Activated CD8-positive, alpha-beta T cell treated with anti-CD3 and anti-CD28 coated beads, Interleukin-2, amount 10 ng/mL, durations not matched to agents 7 days and 5 days (primary cell): ENCODE measurements at places on chromosomes 1 and 21. TPM values are rescaled to one million over a fixed set of nuclear protein-coding genes. Genes with fewer than 3 reads are reported as not detected.
A peak's percentile ranks its signal among the peaks of the same experiment; 100 is the strongest.

- no peak for DNase-seq
Observed at GRCh38 chr1:213103377-213104306, 52.6 kb downstream of the RPS6KC1 start.

Gene MAGOH
- 85.2 TPM for total RNA-seq

- DNase-seq: peak; percentile 30
Observed at GRCh38 chr1:11059155-11059967, 457 bp downstream of the SRM start.

GRCh38 chr21:31554511-31555022 lies 104.9 kb upstream of the SOD1 start:
- DNase-seq: peak; percentile 44

GRCh38 chr1:89904219-89904980 lies 83.6 kb downstream of the LRRC8D start:
- no peak for DNase-seq

- DNase-seq: peak; percentile 86
Observed at GRCh38 chr1:229227298-229227919, 43.5 kb upstream of the RAB4A start.

- no peak for DNase-seq
Observed at GRCh38 chr21:41055266-41055665, 112.7 kb upstream of the BACE2 start.

Gene HPCAL4
- 0.47 TPM for total RNA-seq

DNA sequence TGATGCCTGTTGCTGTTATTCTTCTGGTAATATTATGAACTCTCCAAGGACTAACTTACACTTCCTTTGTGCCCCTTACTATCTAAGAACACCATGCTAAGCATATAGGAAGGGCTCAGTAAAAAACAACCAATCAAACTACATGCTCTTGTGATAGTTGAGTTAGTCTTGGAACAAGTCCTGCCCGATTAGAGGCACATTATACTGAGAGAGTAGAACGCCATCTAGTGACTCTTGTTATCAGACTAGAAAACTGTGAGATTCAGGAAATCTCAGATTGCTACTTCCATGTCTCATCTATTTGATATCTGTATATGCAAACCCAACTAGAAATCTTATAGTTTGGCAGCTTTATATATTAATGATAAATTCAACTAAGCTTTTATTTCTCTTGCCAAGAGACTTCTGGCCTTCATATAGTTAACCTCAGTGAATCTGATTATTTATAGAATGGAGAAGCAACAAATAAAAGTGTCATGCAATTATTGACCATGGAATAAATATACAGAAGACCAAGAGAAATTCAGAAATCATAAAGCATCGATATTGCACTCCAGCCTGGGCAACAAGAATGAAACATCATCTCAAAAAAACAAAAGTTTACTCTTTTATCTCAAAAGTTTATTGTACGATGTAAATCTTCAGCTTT lies 7.8 kb upstream of the SRRM1 start:
- DNase-seq: no peak

Gene BRDT
- not detected for total RNA-seq

Gene ADAM30
- total RNA-seq: not detected

DNA sequence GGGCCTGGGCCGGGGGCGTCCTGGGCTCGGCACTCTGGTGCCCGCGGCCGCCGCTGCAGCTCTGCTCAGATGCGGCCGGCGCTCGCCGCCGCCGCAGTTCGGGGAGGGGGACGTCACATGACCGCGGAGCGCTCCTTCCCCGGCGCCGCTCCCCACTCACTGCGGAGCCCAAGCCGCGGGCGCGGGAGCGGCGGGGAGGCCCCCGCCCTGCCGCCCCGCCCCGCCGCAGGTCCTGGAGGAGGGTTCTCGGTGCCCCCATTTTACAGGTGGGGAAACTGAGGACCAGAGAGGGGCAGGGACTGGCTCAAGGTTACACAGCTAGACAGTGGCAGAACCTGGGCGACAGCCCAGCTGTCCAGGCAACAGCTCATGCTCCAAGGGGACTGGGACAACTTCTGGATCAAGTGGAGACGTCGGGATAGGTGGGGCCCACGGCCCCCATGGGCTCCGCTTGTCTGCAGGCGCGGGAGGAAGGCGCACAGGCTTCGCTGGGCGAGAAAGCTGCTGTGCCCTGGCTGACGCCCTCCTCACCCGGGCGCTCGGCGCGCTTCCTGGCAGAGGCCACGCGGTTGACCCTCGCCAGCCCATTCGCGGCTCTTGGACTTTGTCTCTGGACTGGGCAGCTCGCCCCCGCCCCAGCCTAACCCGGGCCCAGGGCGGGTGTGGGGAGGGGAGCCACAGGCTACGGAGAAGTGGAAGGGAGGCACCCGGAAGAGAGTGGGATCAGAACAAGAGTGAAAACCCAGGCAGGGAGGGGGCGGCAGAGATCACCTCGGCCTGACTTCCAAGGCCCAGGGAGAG lies at the start of gene RAP1GAP:
Gene RAP1GAP (minus strand): TSS at position 100 of the 801 bp plus-strand sequence. CDS start 49,325 bp downstream, outside the sequence.
- DNase-seq: peak; percentile 33

Gene CHI3L2
- total RNA-seq: 27.0 TPM

DNA sequence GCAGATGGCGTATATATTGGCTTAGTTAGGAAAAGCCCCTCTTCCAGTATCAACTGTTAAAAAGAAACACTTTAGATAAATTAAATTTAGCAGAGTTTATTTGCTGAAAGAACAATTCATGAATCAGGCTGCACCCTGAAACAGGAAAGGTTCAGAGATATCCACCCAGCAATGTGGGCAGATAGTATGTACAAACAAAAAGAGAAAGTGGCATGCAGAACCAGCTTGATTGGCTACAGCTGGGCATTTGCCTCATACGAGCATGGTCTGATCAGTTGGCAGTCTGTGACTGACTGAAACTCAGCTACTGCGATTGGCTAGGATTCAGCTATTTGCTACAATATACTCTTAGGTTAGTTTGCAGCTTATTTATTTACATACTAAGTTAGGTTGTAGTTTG lies 98.2 kb downstream of the ZC3H11B start:
- no peak for DNase-seq

Gene KIF17
- total RNA-seq: not detected

DNA sequence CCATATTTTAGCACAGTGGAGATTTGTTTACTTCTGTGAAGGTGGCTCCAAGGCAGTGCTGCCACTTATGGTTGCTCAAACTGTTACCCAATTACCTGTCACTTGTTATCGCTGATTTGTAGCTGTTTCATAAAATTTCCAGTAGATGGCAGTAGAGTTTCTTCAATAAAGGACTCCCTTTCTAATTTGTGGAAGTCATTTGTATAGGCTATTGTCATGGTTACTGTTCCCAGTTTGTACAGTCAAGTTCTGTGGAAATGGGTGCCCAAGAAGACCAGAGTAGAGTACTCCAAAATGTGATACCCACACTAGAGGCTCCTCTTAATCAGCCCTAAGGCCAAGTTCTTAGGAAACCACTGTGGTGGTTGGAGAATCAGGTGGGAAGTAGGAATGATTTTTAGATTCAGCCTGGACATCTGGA lies 186.1 kb downstream of the CLEC20A start:
- DNase-seq: no peak

- DNase-seq: no peak
Observed at GRCh38 chr1:109913360-109913879, 2.8 kb downstream of the CSF1 start.

GRCh38 chr21:33543505-33544129 lies 779 bp downstream of the SON start:
- peak; percentile 72 for DNase-seq

Gene FAM20B
- 28.6 TPM for total RNA-seq

Gene CXADR
- total RNA-seq: 0.34 TPM

GRCh38 chr21:46121286-46122221 lies 23.6 kb downstream of the COL6A2 start:
- DNase-seq: no peak

GRCh38 chr1:97384294-97384968 lies 536.4 kb downstream of the DPYD start:
- DNase-seq: no peak

DNA sequence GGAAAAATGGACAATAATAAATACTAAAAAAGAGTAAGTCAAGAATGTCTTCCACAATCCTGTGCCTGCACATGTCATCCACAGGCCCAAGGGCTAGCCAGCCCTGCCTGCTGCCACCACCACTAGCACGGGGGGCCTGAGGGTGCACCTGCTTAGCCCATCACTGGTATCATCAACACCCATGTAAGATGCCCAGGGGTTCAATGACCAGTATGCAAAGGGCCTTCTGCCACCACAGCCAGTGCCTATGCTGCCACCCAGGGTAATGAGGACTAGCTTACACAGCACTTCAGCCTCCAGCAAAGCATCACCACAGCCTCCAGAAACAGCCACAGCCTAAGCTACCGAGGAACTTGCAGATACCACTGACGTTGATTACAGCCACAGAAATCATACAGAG lies 46.3 kb downstream of the POFUT2 start:
- DNase-seq: no peak

DNA sequence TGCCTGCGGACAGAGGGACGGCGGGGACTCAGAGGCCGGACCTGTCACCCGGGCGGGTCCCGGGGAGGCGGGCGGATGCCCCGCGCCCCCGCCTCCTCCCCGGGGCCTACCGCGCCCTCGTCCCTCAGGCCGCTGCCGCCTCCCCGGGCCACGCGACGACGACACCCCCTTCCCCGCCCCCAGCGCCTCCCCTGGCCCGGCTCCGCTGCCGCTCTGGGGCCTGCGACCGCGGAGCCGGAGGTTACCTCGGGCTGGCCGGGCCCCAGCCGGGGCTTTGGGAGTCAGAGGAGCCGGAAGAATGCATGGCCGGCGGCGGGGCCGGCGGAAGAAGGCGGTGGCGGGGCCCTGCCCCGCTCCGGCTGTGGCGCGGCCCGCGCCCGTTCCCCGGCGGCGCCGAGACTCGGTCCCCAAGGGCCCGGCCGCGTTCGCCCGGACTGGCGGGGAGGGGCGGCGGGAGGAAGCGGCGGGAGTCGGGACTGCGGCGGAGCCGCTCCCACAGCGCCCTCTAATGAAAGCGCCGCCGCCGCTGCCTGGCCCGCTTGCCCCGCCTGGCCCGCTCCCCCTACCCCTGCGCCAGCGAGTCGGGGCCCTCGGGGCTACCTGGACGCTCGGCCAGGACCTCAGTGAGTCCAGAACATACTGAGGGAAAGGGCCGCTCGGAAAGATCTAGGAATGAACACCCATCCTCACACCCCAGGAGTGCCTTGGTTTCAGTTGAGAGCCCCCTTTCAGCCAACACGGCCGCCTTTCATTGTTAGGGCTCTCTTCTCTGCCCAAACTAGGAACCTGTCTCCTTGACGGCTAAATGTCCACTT lies at the start of gene LPGAT1:
Gene LPGAT1 (minus strand): TSS at position 436 of the 815 bp plus-strand sequence. CDS start 1,467 bp downstream, outside the sequence.
- DNase-seq: peak; percentile 74

Gene MYCL
- not detected for total RNA-seq
